H9 (cell line): ENCODE measurements at places on chromosomes 5 and 9. TPM values are rescaled to one million over a fixed set of nuclear protein-coding genes. Genes with fewer than 3 reads are reported as not detected.

DNA sequence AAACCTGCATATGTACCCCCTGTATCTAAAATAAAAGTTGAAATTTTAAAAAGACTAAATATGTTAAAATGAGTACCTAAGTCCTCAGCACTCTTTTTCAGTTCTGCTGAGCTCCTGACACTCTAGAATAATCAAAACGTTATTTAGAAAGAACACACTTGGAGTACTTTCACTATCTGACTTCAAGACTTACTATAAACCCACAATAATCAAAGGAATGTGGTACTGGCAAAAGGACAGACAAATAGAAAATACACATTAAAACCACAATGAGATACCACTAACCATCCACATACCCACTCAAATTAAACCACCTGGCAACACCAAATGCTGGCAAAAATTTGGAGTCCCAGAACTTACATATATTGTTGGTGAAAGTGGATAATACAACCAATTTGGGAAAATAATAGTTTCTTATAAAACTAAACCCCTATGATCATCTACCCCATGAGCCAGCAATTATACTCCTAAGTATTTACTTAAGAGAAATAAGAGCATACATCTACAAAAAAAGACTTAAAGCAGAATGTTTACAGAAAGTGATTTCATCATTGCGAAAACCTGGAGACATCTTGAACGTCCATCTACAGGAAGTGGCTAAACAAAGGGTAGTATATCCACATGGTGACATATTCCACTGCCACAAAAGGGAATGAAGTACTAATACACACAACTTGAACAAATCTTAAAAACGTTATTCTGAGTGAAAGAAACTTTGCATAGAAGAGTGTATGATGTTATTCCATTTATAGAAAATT lies 12.8 kb upstream of the PRSS3 start:
- no peak for DNase-seq

- DNase-seq = no peak
These were observed 150.1 kb downstream of the KDM4C start for GRCh38 chr9:6907772-6908381.

DNA sequence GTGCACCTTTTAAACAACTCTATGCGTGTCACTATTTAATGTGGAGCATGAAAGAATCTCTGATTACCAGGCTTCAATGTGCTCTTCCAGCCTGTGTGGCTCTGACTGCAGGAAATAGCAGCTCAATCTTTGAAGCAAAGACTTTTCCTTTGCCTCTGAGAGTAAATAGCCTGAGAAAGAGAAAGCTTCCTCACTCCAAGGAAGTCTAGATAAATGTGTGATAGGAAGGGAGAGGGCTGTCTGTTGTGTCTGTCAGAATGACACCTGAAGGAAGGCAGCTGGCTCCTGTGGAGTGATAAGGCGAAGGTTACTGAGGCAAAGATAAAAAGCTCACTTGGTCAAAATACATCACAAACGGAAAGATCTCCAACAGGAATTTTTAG lies 205.3 kb upstream of the HAPLN1 start:
- no peak for DNase-seq

DNA sequence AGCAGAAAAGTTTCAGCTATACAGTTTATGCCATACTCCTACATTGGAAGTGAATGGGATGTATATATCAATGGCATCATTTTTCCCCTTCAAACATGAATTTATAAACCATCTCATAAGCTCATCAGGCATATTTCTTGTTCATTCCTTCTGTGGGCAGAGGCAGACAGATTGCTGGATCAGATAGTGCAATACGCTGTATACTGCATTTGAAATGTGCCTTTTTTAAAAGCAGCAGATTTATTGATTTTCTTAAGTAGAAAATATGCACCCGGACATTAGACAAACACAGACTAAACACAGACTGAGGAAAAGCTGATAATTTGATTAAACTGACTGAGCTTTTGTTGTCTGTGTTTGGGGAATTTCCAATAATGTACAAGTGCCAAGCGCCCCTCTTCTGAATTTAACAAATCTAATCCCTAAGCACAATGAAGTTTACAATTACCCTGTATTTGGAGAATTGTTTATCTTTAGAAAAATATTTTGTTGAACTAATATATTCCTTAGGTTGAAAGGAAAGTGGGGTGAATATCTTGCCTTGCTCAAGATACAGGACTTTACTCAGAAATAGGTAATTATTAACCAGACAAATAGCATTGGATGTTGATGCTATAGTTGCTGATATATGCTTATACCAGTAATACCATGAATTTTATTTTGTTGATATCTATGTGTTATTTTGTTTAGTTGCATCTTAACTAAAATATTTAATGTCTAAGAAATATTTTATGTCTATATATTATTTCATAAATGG lies 566.6 kb upstream of the MEF2C start:
- no peak for DNase-seq

GRCh38 chr5:58244819-58245475 lies 214.9 kb downstream of the PLK2 start:
- DNase-seq = no peak

- DNase-seq = peak; percentile 85
These were observed 1.3 kb downstream of the GABBR2 start for GRCh38 chr9:98707166-98708102.

POU5F2 gene
- total RNA-seq = 0.11 and 0.22 TPM in 2 replicates

EGFL7 gene
- 37.7 and 38.0 TPM in 2 replicates for total RNA-seq

TRAF1 gene
- total RNA-seq = 1.4 and 1.5 TPM in 2 replicates

DNA sequence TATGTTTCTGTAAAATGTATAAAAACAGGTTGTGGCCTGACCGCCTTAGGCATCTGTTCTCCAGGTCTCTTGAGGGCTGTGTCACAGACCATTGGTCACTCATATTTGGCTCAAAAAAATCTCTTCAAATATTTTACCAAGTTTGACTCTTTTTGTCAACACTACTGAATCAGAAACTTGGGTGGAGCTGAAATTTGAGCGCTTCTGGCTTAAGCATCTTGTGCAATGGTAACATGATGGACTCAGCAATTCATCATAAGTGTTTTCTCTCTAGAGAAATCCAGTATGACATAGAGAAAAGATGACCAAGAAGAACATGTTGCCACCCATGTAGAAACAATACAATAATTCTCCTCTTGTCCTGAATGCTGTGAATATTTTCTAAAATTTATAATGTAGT lies 387.9 kb downstream of the MAT2B start:
- DNase-seq = no peak
